ENCODE measurements at places on chromosomes 12 and 14. TPM values are rescaled to one million over a fixed set of nuclear protein-coding genes. Genes with fewer than 3 reads are reported as not detected.

The TDRD9 gene
- total RNA-seq, result 0.29 TPM

The OTOGL gene
- not detected for total RNA-seq

The RHNO1 gene
- 31.2 TPM for total RNA-seq

The TOMM20L gene
- not detected for total RNA-seq

The KRT72 gene
- 8.4 TPM for total RNA-seq

The KRT77 gene
- total RNA-seq, result not detected

The FGF23 gene
- not detected for total RNA-seq

The CNPY2 gene
- 93.5 TPM for total RNA-seq

The RPL10L gene
- total RNA-seq, result not detected

The MFAP5 gene
- total RNA-seq, result not detected

The RIMBP2 gene
- not detected for total RNA-seq

The GYS2 gene
- total RNA-seq, result 0.11 TPM

The MANSC1 gene
- total RNA-seq, result 0.44 TPM

The ITGA7 gene
- 2.9 TPM for total RNA-seq

The PZP gene
- not detected for total RNA-seq

The OVCH1 gene
- not detected for total RNA-seq

The FBRSL1 gene
- 101 TPM for total RNA-seq

The FOXA1 gene
- total RNA-seq, result not detected

The STAC3 gene
- 2.7 TPM for total RNA-seq

The SERPINA6 gene
- total RNA-seq, result not detected

The ZNF891 gene
- 6.2 TPM for total RNA-seq

The PARPBP gene
- 2.6 TPM for total RNA-seq

The ESR2 gene
- total RNA-seq, result not detected

The LTB4R2 gene
- 18.0 TPM for total RNA-seq

The GNS gene
- 35.0 TPM for total RNA-seq

The PA2G4 gene
- total RNA-seq, result 106 TPM

The C12orf54 gene
- total RNA-seq, result not detected

The MORN3 gene
- 14.1 TPM for total RNA-seq

The KRT83 gene
- not detected for total RNA-seq

Measured in CD4-positive, alpha-beta memory T cell (primary cell).